RWPE1 (cell line): ENCODE measurements at places on chromosomes 2 and 18.
A peak's percentile ranks its signal among the peaks of the same experiment; 100 is the strongest.

DNA sequence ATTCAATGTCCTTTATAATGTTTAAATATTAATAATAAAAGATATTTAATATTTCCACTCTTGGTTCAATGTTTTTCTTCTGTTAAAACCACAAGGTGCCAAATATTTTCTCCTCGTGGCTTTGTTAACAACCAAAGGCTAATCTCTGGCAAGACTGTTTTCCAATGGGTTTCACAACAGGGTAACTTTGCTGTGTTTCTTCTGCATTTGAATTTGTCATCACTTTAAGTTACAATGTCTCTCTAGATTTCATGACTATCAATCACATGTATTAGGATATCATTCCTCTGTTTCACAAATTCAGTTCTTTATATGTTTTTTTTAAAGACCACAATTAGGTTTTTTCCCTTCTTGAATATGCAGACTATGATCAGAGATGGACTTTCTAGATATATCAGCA lies 469.8 kb upstream of the ACVR2A start:
- no peak for DNase-seq

DNA sequence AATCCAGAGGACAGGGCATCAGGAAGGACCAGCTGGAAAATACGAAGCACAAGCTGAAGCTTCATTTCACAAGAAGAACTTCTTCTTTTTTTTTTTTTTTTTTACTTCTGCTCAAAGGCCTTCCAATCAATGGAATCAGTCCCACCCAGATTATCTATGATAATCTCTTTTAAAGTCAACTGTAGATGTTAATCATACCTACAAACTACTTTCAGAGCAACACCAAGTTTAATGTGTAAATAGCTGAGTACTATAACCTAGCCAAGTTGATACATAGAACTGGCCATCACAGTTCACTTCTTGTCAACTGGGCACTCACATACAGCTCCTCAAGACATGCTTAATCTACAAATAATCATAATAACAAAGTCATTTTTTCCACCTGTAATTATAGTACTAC lies 1645.9 kb upstream of the CELF4 start:
- DNase-seq = no peak

- DNase-seq = no peak
Observed at GRCh38 chr2:204538182-204539018, 6.9 kb upstream of the PARD3B start.

DNA sequence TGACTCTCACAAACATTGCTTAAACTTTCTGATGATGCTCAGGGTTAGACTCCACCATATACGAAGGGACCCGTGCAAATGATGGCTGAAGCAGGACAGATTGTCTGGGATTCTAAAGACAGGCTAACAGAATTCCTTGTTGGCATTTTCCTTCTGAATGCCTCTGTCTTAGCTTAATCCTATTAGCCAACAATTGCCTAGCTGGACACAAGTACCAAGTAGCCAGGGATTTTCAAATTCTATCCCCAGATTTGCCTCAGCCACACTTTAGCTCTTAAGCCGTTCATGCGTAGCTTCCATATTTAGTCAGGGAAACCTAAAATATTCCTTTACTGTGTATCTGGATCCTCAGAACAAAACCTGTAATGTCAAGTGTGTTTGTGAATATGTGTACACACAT lies 40.0 kb downstream of the COL4A3 start:
- no peak for DNase-seq

GRCh38 chr2:67476809-67477790 lies 80.0 kb downstream of the ETAA1 start:
- DNase-seq = peak; percentile 40

DNA sequence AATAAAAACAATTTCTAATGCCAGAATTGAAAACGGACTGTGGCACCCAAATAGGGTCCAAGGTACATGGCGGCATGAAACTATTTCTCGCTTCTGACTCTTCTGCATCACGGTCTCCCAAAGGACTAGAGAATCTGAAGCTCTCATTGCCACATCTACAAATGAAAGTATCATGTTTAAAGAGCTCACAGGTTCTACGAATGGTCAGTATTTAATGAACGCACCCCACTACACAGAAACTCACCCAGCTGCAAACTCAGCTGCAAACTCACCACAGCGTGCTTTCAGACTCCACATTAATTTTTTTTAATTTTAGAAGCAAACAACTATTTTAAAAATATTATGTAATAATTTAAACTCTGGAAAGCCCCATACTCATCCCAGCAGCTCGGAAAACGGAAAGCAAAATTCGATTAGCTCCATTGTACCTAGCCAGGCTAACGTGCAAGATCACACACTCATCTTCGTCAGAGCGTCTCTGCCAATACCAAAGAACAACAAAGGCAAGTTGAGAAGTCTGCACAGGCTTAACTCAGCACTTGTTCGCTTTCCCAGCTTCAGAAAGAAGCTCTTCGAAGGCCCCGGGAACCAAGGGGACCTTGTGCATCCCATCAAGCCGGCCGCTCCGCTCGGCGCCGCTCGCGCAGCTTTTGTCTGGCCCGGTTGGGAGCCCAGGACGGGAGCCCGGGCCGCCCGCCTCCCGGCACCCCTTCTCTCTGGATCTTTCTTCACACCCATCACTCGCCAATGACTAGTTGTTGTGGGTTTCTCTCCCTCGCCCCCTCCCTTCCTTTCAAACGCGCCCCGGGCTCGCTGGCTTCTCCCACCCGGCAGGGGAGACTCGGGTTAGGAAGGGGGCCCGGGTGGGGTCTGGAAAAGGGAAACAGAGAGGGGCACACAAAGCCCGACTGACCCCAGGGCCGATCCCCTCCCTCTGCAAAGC lies 785 bp downstream of the CLASP1 start:
- peak; percentile 58 for DNase-seq

DNA sequence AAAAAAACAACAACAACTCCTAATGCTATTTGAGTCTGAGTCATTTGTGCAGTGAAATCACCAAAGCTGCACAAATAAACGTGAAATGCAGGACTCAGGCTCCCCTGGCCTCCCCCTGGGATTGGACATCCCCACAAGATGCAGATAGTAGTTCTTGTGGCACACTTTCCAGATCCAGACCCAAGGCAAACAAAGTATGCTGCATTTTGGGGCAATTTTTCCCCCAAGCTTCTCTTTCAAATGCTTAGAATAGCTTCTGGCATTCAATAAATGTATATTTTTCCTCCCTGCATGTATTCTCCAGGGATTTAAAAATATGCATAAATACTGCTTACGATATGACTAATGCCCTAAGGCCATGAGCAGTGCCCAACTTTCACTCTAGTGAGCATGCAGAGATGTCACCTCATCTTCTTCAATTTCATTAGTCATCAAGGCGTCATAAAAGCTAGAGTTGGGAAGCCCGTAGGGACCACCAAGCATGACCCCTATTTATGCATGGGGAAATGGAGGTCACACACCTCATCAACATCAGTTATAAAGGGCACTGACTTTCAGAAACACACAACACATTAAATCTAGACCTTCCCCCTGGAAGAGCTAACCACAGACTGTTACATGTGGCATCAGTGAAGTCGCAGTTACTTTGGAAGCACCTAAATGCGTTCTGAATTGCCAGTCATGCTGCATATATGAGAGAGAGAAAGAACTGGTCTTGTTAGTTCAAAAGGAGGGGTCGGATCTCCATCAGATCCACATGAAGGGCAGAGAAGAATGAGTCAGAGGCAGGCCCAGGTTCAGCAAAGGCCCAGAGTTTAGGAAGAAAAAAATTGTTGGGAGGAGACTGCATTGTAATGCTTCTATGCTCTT lies 374.1 kb downstream of the LPIN1 start:
- DNase-seq = no peak
